Nucleus accumbens (tissue), 56 donors: ENCODE measurements at places on chromosomes 2 and 18.

DNA sequence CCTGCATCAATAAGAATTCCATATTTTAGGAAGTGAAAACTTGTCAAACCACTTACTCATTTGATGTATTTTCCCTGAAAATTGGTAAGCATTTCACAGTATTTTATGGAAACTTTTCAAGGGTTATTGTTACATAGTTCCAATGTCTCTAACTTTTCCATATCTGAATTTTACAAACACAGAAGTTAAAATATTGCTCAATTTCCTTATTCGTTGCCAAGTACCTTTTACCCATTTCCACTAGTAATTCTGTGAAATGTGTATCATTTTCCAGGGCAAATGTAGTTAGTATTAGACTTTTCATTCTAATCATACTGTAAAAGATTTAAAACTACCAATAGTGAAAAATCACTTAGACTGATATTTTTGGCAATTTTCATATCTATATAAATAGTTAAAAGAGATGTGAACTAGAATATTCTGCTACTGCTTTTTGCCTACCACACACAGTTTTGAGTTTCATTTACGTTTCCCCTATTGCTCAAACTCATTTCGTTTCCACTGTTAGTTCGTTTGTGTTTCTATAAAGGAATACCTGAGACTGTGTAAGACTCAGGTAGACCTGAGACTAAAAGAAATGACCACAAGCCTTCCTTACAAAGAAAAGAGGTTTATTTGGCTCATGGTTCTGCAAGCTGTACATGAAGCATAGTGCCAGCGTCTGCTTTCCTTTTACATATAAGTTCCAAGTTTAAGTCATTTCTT lies 86.3 kb downstream of the PMS1 start:
- DNase-seq, result no peak

GRCh38 chr2:61114147-61114546 lies 47.8 kb upstream of the C2orf74 start:
- no peak for DNase-seq

DNA sequence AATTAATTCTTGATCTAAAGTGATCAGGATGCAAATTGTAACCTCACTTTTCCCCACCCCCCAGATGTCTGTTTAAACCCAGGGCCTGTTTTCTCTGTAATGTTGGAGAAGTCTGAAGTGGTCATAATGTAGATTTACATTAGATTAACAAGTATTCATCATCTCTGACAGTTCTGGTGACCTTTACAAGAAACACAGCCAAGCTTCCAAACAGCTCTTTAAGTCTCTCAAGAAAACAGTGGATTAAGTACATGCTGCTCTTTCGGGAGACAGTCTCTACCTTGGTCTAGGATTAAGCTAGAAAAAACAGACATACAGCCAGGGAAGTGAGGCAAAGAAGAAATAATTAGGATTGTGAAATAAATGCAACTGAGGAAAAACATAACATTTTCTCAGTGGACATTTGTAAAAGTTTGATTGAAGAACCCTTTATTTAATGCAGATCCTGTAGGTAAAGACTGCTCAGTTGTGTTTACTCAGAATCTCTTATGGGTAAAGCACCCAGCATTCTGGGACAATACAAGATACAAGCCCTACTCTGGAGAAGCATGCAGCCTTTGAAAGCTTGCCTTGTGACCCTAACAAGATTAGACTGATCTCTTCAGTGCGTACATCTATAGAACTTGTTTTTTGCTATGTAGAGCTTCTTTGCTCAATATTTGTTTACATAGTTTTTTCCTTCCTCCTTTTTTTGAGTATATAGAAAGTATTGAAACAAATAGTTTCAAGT lies 203.9 kb downstream of the PHLPP1 start:
- no peak for DNase-seq

- DNase-seq, result no peak
Measured at GRCh38 chr2:109376796-109377495, 236.8 kb downstream of the SEPTIN10 start.

DNA sequence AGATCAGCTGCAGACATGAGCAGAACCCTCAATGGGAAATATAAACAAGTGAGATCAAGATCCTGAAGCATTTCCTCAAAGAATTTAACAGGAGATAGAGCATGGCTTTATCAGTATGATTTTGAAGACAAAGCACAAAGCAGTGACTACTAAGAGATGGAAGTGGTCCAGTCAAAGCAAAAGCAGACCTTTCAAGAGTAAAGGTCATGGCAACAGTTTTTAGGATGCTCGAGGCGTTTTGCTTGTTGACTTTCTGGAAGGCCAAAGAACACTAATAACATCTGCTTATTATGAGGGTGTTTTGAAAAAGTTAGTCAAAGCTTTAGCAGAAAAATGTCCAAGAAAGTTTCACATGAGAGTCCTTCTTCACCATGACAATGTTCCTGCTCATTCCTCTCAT lies 128.5 kb downstream of the KCNE4 start:
- DNase-seq, result no peak

DNA sequence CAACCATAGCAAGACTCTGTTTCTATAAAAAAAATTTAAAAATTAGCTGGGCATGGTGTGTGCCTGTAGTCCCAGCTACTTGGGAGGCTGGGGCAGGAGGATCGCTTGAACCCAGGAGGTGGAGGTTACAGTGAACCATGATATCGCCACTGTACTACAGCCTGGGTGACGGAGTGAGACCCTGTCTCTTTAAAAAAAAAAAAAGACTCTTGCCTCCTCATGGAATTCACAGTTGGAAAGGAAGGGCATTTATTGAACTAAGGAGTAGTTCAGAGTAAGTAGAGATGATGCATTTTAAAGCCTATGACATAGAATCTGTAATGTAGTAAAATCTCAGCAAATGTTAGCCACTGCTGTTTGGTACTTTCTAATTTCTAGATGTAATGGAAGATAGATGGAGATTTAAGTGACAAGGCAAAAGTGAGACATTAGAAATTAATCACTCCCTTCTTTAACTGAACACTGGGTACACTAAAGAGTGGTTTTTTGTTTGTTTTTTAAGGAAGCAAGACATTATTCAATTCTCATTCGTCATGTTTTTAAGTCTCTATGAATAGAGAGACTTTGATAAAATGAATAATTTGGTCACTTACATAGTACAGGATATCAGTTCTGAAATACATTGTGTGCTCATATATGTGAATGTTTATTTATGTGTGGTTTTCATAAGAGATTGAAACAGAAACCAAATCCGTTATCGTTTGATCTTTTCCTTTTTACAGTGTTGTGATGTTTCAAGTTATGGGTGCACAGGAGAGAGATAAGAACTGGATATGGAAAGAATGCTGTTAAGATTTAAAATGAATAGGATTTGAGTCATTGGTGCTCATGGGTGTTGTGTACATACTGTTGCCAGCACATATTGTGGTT lies 186.1 kb upstream of the STON1 start:
- no peak for DNase-seq

GRCh38 chr2:217521820-217522219 lies 481.0 kb downstream of the TNS1 start:
- DNase-seq, result no peak

GRCh38 chr18:4748975-4749374 lies 293.9 kb upstream of the DLGAP1 start:
- DNase-seq, result no peak

DNA sequence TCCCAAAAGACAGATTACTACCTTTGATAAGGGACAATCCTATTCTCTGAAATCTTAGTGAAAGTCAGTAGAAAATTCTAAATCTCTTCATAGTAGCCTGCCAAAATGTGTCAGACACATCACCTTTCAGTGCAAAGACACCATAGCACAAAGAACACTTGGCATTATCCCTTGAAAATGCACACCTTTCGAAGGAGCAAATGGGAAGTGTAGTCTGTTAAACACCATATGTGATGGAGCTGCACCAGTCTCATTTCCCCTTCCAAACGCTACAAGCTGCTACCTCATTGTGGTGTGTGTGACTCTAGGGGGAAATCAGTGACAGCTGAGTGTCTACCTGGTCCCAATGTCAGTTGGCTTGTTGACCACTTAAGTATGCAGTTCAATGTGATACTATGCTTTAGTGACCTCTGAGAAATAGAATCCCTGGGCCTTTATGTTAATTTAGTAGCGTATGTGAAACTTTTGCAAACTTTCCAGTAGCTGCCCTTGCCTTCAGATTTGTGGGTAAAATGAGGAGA lies 551.7 kb downstream of the ARHGAP15 start:
- no peak for DNase-seq

DNA sequence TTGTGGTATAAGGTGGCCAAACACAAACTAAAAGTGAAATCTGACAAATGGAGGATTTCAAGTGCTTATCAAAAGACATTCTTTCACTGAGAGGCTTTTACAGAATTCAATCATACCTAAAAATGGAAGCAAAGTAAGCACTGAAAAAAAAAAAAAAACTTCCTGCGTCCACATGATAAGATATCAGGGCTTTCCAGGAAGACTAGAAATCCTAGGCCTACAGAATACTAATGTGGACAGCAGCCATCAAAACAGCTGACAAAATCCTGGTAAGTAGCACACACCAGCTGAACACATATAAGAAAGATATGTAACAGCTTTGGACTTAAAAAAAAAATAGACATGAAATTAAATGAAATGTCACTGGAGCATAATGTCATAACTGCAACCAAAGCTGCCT lies 178.2 kb downstream of the SUCLG1 start:
- no peak for DNase-seq

DNA sequence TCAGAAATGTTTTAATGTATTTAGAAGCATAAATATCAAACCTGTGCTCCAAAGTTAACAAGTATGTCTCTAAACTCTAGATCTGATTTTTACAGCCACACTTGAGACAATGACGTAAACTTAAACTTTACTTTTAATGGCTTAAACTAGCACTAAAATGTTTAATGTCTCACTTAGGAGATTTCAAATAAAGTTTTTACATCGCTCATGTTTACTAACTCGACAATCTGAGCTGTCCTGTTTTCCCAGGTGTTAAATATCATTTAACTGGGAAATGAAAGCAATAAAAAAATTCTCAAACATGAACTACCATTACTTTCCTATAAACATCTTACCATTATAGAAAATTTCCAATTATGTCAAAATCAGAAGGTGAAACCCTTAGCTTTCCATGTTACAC lies 70.2 kb upstream of the FAM124B start:
- no peak for DNase-seq

- no peak for DNase-seq
Measured at GRCh38 chr18:23924813-23925212, 89.7 kb upstream of the TTC39C start.

GRCh38 chr2:16067866-16068551 lies 127.7 kb downstream of the MYCN start:
- no peak for DNase-seq

DNA sequence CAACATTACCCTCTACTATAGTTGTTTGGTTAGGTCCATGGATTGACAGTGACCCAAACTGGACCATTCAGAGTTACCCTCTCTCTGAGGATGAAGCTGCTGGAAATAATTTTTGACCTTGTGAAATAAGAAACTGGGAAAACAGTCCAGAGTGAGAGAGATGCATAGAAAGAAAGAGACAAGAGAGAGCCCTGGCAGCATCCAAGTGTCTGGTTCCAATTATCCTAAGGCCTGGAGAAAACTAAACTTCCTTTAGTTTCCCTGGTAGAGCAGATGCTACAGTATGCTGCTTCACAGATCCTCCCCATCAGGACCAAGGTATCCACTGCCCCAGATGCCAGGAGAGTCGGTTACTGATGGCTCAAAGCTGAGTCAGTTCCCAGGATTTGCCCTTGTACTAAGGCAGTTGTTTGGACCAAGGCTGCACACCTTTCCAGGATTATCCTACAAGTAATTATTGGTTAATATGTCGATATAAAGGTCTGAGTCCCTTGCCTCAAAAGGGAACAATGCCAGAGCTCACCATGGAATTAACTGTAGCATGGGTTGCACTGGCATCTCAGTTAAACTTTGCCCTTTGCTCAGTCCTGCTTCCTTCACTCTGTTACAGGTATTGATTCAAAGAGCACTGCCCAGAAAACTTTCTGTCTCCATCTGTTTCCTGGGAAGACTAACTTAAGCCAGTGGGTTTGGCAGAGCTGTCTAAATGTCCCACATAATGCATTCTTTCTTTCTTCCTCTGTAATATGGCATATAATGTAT lies 14.6 kb upstream of the CHN1 start:
- DNase-seq, result no peak

- no peak for DNase-seq
Measured at GRCh38 chr2:223113161-223113560, 61.2 kb downstream of the KCNE4 start.

DNA sequence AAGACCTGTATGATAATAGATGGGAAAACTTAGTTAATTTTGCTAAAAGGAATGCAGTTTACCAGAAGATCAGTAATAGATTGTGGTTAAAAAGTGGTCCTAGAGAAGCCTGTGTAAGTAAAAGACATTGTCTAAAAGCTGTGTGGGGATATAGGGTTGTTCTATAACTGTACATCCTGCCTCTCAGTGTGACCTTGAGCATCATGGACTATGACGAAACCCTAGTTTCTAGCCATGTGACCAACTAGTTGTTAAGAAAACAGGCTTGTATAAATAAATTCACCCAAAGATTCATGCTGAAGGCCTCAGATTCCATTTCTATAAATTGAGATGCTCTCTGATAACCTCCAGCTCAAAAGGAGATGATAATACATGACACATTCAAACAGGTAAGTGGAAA lies 160.7 kb downstream of the IKZF2 start:
- DNase-seq, result no peak

GRCh38 chr2:41724465-41724864 lies 323.4 kb upstream of the PKDCC start:
- no peak for DNase-seq

DNA sequence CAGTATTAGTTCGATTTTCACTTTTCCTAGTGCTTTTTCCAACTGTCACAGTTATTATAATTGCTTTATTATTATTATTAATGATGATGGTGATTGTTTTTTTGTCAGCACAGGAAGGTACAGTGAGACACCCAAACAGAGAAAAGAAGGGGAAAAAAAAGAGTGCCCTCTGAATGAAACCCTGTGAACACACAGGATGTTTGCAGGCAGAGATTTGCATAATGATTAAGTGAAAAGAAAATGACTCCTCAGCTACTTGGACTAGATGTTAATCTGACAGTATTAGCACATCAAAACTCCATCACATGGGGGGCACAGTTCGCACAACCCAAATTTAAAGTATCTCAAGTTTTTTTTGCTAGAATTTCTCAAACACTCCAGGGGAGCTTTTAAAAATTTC lies 32.9 kb downstream of the ADD2 start:
- DNase-seq, result no peak

- DNase-seq, result no peak
Measured at GRCh38 chr2:74481961-74482800, 617 bp downstream of the CCDC142 start.

- DNase-seq, result no peak
Measured at GRCh38 chr2:161415987-161416707, at the start of gene TBR1. TBR1 (plus strand) TSS chr2:161416297; CDS start chr2:161416411, 114 bp downstream.

GRCh38 chr2:62741954-62742722 lies 36.6 kb downstream of the EHBP1 start:
- DNase-seq, result no peak

DNA sequence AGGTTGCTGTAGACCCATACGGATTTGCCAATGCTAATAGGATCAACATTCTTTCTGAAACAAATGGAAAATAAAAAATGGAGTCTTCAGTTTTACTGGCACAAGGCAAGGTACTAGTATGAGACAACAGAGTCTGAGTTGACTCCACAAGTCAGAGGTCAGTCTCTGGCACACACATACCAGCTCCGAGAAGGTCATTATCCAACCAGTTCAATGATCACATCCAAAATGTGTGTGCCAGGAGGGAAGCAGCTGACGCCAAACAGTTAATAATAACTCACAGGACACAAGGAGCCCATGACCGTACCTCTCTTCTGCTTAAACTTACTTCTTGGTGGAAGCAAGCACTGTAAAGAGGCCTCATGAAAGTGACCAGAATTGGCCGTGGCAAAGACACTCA lies 528.6 kb downstream of the ZNF516 start:
- no peak for DNase-seq
